Stimulated activated CD8-positive, alpha-beta memory T cell treated with anti-CD3 and anti-CD28 coated beads, Interleukin-7, amount 100 ng/mL, for 24 hours (primary cell): ENCODE measurements at places on chromosomes 13 and 19.

GRCh38 chr19:5827891-5828660, 11.4 kb downstream of the FUT6 start:
- DNase-seq = peak; percentile 84

GRCh38 chr13:29909975-29910674, 59.7 kb upstream of the UBL3 start:
- DNase-seq = no peak

DNA sequence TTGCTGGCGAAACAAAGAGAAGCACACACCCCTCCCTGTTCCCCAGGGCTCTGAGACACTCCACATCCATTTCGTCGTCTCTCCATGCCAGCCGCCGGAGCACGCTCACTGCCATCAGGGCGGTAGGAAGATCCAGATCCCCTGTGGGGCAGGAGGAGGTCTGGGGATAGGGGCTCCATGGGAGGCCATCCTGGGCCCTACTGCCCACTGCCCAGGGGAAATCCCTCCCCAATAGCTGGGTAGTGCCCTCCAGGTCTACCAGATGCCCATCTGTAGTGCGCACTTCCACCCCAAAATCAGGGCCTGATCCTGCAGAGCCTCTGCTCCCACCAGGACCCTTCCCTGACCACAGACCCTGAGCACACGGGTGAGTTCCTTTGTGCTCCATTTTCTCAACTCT, 80.3 kb downstream of the EFNB2 start:
- DNase-seq = no peak

DNA sequence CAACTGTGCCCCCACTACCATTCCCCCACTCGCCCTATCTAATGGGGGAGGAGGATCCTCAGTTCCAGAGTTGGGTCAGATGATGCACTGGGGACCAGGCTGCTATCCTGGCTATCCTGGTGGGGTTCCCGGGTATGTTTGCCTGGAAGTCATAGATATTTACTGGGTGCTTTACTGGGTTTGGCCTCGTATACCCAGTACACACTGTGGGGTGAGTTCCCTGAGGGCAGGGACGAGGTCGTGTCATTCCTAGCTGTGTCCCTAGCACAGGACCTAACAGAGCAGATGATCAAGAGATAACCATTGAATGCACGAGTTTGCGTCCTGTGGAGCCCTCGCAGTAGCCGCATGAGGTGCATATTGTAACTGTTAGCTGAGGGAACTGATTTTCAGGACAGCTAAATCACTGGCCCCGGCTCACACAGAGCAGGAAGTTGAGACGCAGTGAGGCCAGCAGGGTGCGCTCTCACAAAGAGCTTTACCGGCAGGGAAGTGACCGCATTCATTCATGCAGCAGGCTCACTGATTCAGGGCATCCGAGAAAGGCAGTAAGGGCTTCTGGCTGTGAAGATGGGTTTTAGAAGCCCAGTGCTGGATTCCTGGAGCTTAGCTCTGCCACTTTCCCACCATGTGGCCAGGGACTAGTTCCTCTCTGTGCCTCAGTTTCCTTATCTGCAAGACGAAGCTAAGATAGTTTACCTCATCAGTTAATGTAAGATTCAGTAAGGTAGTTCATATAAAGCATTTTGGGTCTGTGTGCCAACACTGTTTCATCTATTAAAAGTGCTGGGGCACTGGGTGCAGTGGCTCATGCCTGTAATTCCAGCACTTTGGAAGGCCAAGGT, 6.0 kb downstream of the RUVBL2 start:
- DNase-seq = peak; percentile 36

DNA sequence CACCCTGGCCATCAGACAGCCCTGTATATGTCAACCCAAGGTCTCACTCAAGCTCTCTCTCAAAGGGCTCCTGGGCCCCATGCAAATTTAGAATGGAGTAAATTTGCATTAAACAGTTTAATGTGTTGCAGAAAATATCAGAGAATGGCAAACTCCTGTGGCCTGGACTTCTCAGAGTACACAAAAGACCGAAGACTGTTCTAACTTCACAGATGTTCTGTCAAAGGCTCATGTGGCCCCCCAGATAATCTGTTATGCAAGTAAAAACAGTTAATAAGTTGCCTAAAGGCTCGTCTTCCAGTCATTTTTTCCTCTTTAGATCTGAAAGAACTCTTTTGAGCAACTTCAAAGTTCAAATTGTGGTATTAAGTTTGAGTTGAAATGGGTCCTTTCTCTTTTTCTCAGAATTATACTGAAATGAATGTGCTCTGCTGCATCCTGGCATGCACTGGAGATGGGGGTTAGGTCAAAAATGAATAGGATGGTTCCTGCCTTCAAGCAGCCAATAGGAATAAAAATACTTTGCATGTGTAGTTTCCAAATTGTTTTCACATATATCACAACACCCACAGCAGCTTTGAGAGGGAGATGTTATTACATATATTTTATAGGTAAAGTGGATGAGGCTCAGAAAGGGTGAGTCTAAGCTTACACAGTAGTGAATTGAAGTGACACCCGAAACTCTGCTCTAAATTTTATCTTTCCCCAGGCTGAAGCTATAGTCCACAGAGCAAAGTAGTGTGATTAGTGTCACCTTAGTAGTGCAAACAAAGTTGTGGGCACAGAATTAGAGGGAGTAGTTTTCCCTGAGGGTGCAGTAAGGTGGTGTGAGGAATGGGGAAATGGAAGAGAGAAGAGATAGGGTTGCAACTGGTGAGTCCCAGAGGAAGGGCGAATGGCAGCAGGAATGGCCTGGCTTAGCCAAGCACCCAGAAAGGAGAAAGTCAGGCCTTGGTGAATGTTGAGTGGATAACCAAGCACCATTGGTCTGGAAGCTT, 205.0 kb upstream of the RFC3 start:
- no peak for DNase-seq

- DNase-seq = no peak
Measured at GRCh38 chr13:23059173-23059572, 121.6 kb upstream of the SGCG start.

DNA sequence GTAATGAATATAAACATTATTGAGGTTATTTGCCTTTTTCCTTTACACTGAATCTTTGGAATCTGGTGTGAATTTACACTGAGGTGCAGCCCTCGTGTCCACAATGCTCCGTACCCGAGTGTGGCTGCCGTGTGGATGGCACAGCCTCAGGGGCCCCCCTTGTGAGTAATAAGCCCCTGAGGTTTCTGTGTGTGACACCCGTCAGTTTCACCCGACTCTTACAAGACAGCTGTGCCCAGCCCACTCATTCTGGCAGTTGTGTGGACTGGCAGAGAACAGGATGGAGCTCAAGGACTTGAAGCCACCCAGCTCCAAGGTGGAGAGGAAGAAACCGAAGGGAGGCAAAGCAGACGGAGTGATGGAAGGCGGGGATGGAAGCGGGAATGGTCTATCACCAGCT, 7.8 kb downstream of the PROZ start:
- DNase-seq = no peak

- DNase-seq = no peak
Measured at GRCh38 chr13:44218501-44219240, 155.0 kb upstream of the SERP2 start.

DNA sequence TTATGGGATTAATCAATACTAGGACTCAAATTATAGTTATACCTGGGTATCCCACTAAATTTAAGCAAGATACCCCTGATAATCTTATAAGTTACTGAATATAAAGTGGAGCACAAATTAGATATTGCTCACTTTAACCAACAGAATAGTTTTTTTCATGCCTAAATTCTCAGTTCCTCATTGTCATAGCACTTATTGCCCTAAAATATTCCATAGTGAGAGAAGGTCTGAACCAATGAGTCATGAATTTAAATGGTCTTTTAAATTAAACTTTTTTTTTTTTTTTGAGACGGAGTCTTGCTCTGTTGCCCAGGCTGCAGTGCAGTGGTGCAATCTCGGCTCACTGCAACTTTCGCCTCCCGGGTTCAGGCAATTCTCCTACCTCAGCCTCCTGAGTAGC, 42.4 kb downstream of the ZNF136 start:
- no peak for DNase-seq

GRCh38 chr13:74090869-74091605, 43.2 kb downstream of the KLF12 start:
- DNase-seq = no peak

- no peak for DNase-seq
Measured at GRCh38 chr13:65787082-65787481, 1443.1 kb downstream of the PCDH9 start.

GRCh38 chr13:88704600-88705275, 1033.6 kb downstream of the SLITRK5 start:
- no peak for DNase-seq

- DNase-seq = no peak
Measured at GRCh38 chr13:42762251-42762650, 19.1 kb upstream of the FAM216B start.

DNA sequence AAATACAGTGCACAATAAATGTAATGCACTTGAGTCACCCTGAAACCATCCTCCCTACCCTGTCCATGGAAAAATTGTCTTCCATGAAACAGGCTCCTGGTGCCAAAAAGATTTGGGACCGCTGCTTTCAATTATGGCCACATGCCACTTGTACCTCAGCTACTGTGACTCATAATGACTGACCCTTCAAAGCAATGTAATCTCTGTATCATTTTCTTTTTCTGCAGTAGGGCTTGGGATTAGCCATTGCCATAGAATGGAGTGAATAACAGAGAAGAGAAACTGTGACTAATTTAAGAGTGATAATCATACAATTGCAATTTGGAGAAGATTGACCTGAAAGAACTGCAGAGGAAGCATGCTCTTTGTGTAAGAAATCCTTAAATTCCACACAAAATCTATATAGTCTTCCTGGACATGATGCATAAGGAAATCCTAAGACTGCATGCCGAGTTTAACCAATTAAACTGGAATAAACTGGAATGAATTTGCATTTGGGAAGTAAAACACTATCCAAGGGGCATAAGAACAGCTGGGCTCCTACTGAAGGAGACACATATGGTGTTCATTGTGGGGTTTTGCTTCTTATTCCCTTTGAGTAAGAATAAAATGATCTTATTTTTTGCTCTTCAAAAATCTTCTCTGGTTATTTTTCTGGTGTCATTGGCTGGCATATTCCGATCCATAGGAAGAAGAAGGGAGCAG, 59.5 kb upstream of the SLC7A1 start:
- no peak for DNase-seq

- DNase-seq = no peak
Measured at GRCh38 chr13:109650861-109651260, 135.5 kb downstream of the IRS2 start.

GRCh38 chr13:20518660-20519100, 7.0 kb downstream of the CRYL1 start:
- DNase-seq = no peak

DNA sequence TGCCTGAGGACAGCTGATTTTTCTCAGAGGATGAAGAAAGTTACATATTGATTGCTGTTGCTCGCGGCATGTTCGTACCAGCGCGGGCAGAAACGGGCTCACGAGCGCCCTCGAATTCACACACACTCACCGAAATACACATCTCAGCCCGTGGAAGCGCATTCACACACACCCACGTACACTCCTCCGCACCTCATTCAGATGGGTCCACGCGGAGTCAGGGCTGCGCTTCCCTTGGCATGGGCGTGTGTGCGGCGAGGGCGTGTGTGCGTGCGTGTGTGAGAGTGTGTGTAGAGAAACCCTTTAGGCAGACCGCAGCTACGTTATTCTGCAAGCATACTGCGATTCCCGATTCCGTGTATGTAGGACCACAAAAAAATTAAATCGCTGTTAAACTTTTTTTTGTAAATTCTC, 2.1 kb upstream of the PCDH17 start:
- no peak for DNase-seq
